HepG2 (cell line): ENCODE measurements at places on chromosomes 12 and 14. TPM values are rescaled to one million over a fixed set of nuclear protein-coding genes. Genes with fewer than 3 reads are reported as not detected.
A peak's percentile ranks its signal among the peaks of the same experiment; 100 is the strongest.

Gene SPRING1
- 51.8 and 65.6 TPM in 2 replicates for total RNA-seq

GRCh38 chr12:22631863-22632463 is 7.0 kb downstream of the ETNK1 start:
- H3K36me3 ChIP-seq, result peaks cover 20% of the 10 kb centered on the region; the same call in 2 of the 3 replicates
- DNase-seq, result no peak
- H3K4me3 ChIP-seq, result no peak overlapping the region
- no peaks in the 10 kb centered on the region for H3K27me3 ChIP-seq
- peaks cover 24% of the 10 kb centered on the region for H3K4me1 ChIP-seq

GRCh38 chr12:58888131-58888783 is 32.0 kb downstream of the LRIG3 start:
- no peak overlapping the region for H3K27ac ChIP-seq
- H3K4me3 ChIP-seq, result no peak overlapping the region
- H3K27me3 ChIP-seq, result no peaks in the 10 kb centered on the region
- H3K36me3 ChIP-seq, result 0 out of 2 replicates have a peak, but pooled peaks cover 2% of the 10 kb centered on the region

GRCh38 chr12:123859035-123859434 is 96.9 kb downstream of the DNAH10 start:
- no peak overlapping the region for H3K27ac ChIP-seq
- no peaks in the 10 kb centered on the region for H3K36me3 ChIP-seq
- H3K4me3 ChIP-seq, result no peak overlapping the region
- no peaks in the 10 kb centered on the region for H3K4me1 ChIP-seq
- peaks cover 1% of the 10 kb centered on the region; the same call in 1 of the 2 replicates for H3K27me3 ChIP-seq
- no peak for DNase-seq

DNA sequence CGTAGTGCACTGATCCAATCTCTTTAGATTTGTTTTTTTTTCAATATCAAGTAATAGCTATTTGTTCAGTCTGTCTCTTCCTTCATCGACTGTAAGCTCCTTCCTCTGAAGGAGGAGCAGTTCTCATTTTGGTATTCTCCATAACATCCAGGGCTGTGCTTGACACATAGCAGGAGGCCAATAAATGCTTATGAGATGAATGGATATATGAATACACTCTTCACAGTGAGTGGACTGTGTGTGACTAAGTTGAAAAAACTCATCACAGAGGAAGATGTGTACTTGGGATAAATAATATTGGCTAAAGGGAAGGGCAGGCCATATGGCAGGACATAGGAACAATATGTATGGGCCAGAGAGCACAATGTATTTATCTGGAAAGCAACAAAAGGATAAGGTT is 205.3 kb upstream of the PRICKLE1 start:
- no peak overlapping the region for H3K27ac ChIP-seq
- DNase-seq, result no peak
- H3K36me3 ChIP-seq, result no peaks in the 10 kb centered on the region
- H3K4me1 ChIP-seq, result no peaks in the 10 kb centered on the region

DNA sequence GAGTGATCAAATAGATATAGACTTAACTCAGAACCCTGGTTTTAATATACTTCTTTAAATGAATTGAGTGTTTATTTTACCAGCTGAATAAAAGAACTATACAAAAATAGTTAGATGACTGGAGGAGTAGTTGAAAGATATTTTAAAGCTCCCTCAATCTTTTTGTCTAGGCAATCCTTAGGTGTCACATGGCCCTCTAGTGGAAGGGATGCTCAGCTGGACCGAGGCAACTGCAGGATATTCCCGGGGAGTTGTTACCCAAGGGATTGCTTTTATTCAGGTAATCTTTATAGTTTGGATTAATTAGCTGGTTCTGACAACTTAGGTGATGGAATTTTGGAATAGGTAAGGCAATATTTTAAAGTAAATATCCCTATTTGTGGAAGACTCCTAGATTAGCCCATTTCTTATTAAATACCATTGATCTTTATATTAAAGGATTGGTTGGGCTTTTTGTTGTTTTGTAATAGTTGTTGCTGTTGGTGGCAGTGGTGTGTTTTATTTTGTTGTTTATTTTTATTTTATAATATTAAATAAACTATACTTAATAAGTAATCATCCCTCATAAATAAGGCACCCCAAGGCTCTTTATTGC is 57.1 kb downstream of the ZDHHC17 start:
- no peaks in the 10 kb centered on the region for H3K27me3 ChIP-seq
- H3K27ac ChIP-seq, result no peak overlapping the region
- H3K4me3 ChIP-seq, result no peak overlapping the region
- peaks cover 16% of the 10 kb centered on the region; the same call in 1 of the 3 replicates for H3K36me3 ChIP-seq

- H3K27me3 ChIP-seq, result no peaks in the 10 kb centered on the region
- no peaks in the 10 kb centered on the region for H3K36me3 ChIP-seq
- DNase-seq, result no peak
- H3K4me3 ChIP-seq, result no peak overlapping the region
- H3K4me1 ChIP-seq, result no peaks in the 10 kb centered on the region
- H3K27ac ChIP-seq, result no peak overlapping the region
Observed at GRCh38 chr14:92934196-92935085, 11.5 kb downstream of the CHGA start.

Gene RNASE7
- total RNA-seq, result not detected in 2 replicates

DNA sequence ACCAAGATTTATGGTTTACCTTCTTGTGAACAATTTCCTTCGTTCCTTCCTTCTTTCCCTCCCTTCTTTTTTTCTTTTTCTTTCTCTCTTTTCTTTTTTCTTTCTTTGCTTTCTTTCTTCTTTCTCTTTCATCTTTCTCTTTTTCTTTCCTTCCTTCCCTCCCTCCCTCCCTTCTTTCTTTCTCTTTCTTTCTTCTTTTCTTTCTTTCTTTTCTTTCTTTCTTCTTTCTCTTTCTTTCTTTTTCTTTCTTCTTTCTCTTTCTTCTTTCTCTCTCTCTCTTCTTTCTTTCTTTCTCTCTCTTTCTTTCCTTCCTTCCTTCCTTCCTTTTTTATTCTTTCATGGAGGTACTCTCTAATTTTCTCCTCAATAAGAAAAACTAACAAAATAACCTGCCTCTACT is 462.1 kb upstream of the ATP2B1 start:
- H3K27ac ChIP-seq, result no peak overlapping the region
- DNase-seq, result no peak
- H3K36me3 ChIP-seq, result no peaks in the 10 kb centered on the region
- H3K4me1 ChIP-seq, result no peaks in the 10 kb centered on the region

Gene KLRK1
- not detected in 2 replicates for total RNA-seq

Gene FAM90A1
- not detected in 2 replicates for total RNA-seq

DNA sequence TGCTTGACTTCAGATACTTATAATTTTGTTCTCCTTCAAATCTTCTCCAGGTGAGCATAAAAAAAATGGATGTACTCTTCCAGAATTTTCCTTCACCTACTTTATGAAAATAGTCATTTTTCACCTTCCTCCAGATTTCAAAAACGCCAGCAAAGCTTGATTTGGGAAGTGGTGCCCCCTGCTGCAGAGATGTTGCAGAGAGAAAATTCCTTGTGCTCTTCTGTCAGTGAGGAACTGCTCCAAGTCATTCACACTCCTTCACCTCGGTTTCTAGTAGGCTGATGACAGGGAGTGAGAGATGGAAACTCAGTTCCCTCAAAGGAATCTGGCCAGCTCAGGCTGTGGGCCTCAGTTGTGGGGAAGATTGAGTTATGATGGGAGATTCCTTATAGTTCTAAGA is 24.2 kb upstream of the RNASE3 start:
- no peak overlapping the region for H3K27ac ChIP-seq
- H3K4me1 ChIP-seq, result no peaks in the 10 kb centered on the region
- H3K4me3 ChIP-seq, result no peak overlapping the region
- no peaks in the 10 kb centered on the region; the same call in 2 of the 3 replicates for H3K27me3 ChIP-seq
- no peak for DNase-seq

GRCh38 chr12:56229082-56229481 is 769 bp upstream of the SLC39A5 start:
- peak overlapping the region; percentile 99 for H3K27ac ChIP-seq
- no peaks in the 10 kb centered on the region for H3K27me3 ChIP-seq
- no peak overlapping the region for H3K4me3 ChIP-seq

DNA sequence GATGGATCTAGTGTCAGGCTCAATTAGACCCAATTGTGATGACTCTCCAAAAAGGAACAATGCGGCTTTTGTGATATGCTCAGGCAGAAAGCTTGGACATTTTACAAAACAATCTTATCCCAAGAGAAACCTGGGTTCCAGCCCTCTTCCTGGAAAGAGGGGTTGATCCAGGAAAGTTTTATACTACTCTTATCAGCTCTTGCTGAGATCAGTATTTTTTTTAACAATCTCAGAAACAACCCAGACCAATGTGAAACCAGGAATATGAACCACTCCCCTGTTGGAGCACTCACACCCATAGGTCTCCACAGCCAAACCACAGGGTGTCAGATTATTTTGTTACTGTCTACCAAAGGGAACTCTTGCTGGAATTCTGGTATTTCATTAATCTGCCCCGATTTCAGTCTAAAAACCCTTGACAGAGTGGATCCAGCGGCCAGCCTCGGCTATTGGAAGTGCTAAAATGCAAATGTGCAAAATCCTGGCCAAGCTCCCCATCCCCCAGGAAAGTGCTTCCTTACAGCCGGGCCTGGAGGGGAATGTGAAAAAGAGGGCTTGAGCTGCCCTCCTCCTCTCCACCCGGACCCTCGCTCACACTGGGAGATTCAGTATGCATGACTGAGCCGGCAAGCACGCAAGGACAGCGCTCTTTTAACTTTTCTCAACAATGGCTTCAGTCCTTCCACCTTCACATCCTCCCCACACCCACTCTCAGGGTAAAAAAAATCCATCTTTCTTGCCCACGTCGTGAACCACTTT is 4.0 kb downstream of the FBXL14 start:
- peaks cover 44% of the 10 kb centered on the region for H3K4me1 ChIP-seq
- DNase-seq, result no peak
- H3K27me3 ChIP-seq, result no peaks in the 10 kb centered on the region
- no peaks in the 10 kb centered on the region for H3K36me3 ChIP-seq
- no peak overlapping the region for H3K27ac ChIP-seq
- H3K4me3 ChIP-seq, result no peak overlapping the region

Gene FGF23
- total RNA-seq, result not detected in 2 replicates

DNA sequence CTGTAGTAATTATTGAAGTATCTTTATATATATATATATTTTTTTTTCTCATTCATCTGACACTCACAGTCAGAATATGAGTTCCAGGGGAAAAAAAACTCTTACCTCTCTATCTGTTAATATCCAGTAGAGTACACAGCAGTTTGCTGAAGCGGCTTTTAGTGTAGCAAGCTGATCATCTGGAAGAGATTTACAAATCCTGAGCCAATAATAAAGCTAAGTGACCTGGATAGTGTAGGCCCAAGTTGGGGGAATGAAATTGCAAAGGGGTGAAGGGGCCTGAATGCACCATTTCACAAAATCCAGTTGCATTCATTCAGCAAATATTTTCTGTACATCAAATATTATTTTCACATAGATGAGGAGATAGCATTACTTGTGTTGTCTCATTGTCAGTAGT is 234.6 kb upstream of the FLRT2 start:
- no peak for DNase-seq
- no peaks in the 10 kb centered on the region for H3K36me3 ChIP-seq
- H3K27ac ChIP-seq, result no peak overlapping the region
- H3K27me3 ChIP-seq, result no peaks in the 10 kb centered on the region; the same call in 1 of the 2 replicates
- H3K4me3 ChIP-seq, result no peak overlapping the region

Gene PLD4
- not detected in 2 replicates for total RNA-seq

DNA sequence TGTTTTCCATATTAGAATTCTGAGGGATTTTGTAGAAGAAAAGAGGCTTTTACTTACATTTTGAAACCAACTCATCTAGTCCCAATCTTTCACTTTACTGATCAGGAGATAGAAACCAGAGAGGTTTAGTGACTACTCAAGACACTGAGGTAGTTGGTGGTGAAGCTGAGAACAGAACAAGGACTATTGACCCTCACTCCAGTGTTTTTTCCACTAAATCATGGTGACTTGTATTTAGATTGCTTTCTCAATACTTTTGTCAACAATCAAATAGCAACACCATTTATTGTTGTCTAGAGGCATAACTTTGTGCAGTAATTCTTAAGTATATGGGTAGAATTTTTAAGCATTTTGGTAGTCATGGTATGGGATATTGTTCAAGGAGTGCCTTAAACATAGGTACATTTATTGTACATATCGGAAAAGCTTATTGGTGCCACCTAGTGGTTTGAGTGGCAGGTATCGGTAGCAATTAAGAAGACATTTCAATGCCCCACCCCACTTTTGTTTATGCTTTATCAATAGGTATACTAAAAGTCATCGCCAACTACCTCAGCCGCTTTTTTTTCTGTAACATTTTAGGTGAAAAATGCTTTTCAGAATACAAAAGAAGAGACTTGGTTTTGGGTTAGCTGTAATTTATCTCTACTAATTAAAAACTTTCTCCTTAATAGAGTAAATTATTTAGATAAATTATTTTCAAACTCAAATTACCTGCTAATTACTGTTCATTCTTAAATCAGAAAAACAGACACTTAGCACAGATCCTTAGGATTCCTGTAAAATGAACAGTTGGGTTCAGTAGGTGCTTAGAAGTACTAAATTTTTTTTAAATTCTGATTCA is 47.3 kb upstream of the PAWR start:
- H3K27me3 ChIP-seq, result no peaks in the 10 kb centered on the region
- H3K36me3 ChIP-seq, result no peaks in the 10 kb centered on the region
- peaks cover 6% of the 10 kb centered on the region for H3K4me1 ChIP-seq
- DNase-seq, result peak; percentile 68

DNA sequence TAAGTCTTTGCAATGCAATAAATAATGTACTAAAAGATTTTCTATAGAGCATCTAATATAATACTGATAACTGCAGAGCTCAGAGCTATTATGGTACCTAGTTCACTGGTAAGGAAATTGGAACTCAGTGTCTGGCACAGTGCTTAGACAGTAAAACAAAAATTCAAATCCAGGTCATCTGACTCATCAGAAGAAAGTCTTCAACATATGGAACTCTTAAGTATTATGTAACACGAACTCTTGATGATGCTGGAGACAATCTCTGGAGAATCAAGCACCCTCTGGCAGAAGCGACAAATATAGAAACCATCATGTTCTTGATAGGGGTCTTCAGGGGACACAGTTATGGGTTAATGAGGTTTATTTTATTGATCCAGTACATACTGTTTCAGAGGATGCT is 37.3 kb upstream of the TRHDE start:
- no peak overlapping the region for H3K4me3 ChIP-seq
- H3K4me1 ChIP-seq, result no peaks in the 10 kb centered on the region
- H3K36me3 ChIP-seq, result no peaks in the 10 kb centered on the region
- no peaks in the 10 kb centered on the region for H3K27me3 ChIP-seq
- no peak overlapping the region for H3K27ac ChIP-seq

Gene IQSEC3
- not detected in 2 replicates for total RNA-seq

DNA sequence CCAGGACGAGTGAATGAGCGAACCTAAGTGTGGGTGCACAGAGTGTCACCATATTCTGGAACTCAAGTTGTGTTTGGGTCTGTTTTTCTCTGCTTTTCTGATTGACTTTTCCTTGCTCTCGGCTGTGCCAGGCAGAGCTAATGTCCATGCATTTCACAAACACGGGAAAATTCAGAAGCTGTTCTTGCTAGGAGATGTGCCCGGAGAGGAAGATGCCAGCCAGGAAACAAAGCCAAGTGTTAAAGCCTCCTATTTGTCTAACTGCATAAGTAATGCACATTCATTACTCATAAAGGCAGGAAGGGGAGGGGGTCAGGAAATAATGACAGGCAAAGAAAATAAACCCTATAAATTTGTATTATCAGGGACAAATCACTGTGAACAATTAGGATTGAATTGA is 250.4 kb upstream of the SFSWAP start:
- H3K4me1 ChIP-seq, result no peaks in the 10 kb centered on the region
- no peak overlapping the region for H3K4me3 ChIP-seq
- H3K27ac ChIP-seq, result no peak overlapping the region
- no peak for DNase-seq
